Posterior vena cava (tissue), 2 donors: ENCODE measurements at places on chromosomes 5 and 9.

DNA sequence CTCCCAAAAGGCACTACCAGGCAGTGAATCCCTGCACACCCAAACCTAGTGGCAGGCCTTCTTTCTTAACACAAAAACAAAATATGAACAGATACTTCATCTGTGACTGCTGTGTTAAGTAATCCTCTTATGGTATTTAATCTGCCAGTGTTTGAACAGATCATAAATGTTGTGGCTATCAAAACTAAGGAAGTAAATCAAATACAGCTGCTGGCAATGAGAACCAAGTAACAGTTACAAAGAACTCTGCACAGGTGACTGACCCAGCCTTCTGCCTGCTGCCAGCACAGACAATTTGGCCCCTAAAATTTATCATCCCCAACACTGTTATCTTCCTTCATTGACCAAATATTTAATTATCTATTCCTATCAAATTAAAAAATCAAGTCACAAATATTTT lies 78.0 kb downstream of the GNAQ start:
- no peak for DNase-seq

DNA sequence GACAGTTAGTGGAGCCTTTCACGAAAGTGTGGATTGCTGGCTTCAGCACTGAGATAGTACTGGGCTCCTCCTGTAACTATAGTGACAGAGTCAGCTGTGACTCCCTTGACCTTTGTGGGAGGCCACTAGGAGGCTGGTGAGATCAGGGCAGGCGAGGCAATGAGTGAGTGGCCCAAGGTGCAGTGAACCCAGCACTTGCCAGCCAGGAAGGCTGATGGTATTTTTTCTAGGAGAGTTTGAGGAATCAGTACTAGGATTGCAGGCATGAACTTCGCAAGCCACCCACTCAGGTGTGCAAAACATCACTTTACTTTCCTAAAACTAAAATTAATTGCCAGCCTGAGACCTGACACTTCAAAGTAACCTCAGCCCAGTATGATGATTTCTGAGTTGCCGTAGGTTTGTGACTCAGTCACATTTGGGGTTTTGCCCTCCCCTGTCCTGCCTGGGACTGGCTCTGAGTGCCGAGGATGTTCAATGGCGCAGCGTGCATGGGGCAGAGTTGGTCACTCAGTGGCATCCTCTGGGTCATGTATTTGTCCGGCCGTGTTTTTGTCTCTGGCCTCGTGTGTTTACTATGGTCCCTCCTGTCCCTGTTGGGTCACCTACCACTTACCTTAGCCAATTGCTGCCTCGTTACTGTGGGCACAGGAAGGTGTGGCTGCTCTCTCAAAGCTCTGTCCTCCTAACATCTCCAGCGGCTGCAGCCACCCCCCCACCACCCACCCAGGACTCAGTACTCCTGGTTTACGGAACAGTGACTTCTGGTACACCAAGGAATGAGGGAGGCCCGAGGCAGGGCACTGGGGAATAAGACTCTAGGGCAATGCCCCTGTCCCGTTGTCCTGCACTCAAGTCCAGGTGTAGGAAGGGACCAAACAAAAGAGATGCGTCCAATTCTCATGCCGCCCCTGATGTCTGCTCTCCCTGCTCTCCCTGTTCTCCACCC lies 67.2 kb downstream of the IL31RA start:
- DNase-seq = no peak

DNA sequence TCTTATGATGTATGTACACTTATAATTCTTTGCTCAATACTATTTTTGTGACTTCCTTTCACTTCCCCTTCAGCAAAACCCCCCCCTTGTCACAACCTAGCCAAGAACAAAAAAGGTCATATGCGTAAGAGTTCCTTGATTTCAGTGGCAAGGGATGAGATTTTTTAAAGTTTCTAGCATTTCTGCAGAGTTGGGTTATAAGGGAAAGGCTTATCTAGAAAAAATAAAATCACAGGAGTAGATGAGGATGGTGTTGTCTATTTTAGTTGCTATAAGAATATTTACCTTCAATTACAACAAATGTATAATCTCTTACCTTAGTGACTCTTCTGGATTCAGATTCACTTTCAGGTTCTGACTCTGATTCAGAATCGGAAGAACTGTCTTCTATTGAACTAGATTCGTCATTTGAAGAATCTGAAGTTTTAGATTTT lies 184.6 kb downstream of the AP3B1 start:
- DNase-seq = no peak

DNA sequence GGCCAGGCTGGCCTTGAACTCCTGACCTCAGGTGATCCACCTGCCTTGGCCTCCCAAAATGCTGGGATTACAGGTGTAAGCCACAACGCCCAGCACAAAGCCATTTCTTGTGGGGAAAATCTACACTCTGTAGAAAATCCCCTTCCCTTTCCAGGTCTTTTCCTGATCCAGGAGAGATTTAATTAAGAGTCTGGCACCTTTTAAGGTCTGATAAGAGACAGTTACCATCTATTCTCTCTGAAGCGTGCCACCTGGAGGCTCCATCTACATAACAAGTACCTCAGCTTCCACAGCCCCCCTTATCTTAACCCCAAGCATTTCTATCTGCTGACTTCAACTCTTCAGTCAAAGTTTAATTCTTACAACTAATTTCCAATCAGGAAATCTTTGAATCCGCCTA lies 71.4 kb upstream of the CDK20 start:
- no peak for DNase-seq

- DNase-seq = no peak
Measured at GRCh38 chr5:22541037-22541436, 312.1 kb downstream of the CDH12 start.

- DNase-seq = no peak
Measured at GRCh38 chr5:120771202-120771601, 307.1 kb downstream of the PRR16 start.

DNA sequence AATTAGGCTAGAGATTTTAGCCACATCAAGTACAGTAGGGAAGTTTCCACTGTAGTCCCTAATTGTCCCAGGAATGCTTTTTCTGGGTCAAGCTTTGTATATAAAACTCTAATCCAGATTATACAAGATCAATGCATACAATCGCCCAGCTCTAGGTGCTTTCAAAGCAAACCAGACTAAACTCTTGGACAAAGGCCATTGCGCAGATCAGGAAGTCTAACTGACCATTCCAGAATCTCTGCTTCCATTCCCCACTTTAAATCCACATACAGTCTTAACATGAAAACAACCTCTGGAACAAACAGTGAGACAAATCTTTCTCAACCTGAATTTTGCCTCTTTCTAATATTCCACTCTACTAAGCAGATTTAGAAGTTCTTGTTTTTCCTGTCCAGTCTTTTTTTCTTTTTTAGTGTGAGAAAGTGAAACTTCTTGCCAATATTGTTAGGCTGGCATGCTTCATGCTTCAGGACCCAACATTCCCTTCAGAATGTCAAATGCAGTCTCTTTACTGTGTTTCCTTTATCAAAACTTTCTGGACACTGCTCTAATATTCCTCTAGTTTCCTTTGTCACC lies 76.1 kb downstream of the ITGA1 start:
- DNase-seq = no peak

DNA sequence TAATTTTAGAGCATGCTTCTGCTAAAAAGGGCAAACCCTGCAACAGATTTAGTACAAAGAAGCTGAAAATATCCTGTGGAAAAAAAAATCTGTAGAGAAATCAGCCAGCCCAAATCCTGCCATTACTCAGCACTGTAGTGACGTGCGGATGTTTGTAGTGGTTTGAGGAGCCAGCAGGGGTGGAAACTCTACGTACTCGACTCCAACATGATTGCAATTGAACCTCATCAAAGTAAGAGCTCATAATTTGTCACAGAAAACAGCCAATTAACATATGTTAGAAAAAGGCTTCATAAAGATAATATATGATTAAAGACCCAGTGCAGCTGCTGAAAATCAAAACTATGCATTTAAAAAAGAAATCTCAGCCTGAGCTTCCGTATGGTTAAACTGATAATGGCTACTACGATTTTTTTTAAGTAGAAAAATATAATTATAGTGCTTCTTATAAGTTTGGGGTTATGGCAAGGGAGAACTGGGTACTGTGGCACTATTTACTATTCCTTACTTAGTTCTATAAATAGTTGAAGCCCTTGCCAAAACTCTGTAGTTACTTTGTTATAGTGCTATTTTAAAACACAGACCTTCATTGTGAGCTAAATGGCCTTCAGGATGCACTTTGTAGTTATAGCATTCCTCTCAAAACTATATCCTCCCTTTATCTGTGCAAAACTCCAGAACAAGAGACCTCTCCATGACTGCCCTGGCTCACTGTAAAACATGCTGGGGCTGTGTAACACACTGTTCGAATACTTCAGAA lies 49.4 kb downstream of the MEF2C start:
- DNase-seq = no peak

- no peak for DNase-seq
Measured at GRCh38 chr5:173885475-173886010, 2.6 kb upstream of the CPEB4 start.
